Stimulated activated CD4-positive, alpha-beta T cell treated with anti-CD3 and anti-CD28 coated beads, Interleukin-1b, Interleukin-23, amount 100 ng/mL, for 48 hours (primary cell): ENCODE measurements at places on chromosomes 13 and 19.

- DNase-seq = no peak
Measured at GRCh38 chr19:52734331-52734892, 432 bp downstream of the ZNF611 start.

- DNase-seq = peak; percentile 98
Measured at GRCh38 chr19:40750874-40751537, at the start of gene SNRPA. Gene SNRPA, plus strand, starts transcription at chr19:40751203. Its CDS starts 206 bp downstream, at chr19:40751409.

DNA sequence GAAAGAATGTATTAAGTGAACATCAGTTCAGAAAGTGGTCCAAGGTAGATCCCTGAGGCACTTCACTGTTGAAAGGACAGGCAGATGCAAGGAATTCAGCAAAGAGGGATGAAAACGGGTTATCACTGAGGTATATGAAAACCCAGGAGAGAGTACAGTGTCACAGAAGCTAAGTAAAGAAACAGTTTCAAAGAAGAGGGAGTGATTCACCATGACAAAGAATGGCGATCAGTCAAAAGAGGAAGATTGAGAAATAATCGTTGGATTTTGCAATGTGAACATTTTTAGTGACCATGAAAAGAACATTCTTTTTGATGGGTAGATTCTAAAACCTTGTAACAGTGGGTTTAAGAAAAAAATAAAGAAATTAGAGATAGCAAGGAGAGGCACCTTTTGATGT, 99.3 kb downstream of the EPSTI1 start:
- no peak for DNase-seq

GRCh38 chr19:45336696-45337251, 3.8 kb upstream of the KLC3 start:
- DNase-seq = no peak

- DNase-seq = no peak
Measured at GRCh38 chr13:70923863-70924752, 815.9 kb upstream of the KLHL1 start.

GRCh38 chr13:96052656-96053002, 572 bp downstream of the UGGT2 start:
- DNase-seq = no peak

- DNase-seq = no peak
Measured at GRCh38 chr13:47673009-47673850, 327.8 kb downstream of the SUCLA2 start.

DNA sequence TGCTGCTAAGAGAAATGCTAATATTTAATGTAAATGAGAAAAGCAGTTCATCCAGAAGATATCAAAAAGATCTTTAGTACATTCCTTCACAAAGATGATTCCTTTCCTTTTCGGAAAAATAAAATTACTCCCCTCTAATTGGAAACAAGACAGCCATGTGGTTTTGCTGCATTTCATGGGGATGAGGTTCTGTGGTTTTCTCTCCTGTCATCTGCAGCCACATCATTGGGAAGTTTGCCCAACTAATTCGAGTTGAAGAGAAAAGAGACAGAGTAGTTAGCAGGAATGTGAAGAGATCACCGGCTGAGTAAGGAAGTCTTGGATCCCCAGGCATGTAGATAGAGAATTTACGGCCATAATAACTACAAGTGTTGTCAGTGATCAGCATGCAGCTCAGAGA, 122.1 kb downstream of the CYSLTR2 start:
- DNase-seq = no peak

- DNase-seq = no peak
Measured at GRCh38 chr13:97574926-97575325, 141.0 kb downstream of the RAP2A start.

- no peak for DNase-seq
Measured at GRCh38 chr19:39372047-39372802, 18.7 kb downstream of the PAF1 start.

GRCh38 chr13:27973291-27973690, 4.2 kb upstream of the CDX2 start:
- DNase-seq = no peak

- DNase-seq = no peak
Measured at GRCh38 chr19:28864024-28864503, 348.9 kb downstream of the UQCRFS1 start.

DNA sequence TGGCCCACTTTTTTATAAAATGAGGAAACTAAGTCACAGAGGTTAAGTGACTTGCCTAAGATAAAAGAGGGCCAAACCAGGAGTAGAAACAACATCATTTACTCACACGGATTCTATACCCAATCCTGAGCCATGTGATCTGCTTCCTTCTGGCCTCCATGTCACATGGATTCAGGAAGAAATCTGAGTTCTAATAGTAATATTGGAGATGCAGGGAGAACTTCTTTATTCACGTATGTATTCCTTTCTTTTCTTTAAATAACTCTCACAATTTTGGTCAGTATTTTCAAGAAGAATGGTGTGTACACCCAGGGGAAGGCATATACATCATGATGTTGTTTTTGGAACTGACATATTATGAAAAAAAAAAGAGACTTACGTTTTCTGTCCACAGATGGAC, 1.8 kb downstream of the POSTN start:
- DNase-seq = no peak

DNA sequence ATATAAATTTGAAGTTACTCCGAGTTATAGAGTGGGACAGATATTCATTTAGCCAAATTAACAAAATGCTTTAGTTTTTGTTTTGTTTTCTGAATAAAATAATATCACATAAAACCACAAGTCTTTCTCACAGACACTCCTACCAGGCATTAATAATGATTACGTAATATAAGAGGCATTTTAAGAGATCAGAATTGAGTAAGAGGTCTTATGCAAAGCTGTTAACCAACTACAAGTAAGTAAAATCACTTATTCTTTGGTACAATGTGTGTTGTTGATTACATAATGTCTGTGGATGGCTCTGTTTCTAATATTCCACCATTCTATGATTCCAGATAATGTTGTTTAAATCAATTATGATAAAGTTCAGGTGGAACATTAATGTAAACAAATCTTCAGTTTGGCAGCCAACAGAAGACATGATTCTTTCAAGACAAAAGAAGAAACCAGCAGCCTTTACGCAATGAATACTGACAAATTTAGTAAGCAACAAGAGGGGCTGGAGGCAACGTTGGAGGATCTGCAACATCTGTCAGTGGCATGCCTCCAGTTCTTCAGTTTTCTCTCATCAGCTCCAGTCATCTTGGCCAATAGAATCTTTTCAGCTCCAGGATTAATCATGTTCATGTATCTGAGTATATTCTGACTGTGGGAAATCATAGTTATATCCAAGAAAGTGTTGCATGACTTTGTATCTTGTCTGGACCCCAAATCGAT, 403.8 kb downstream of the SLITRK5 start:
- no peak for DNase-seq

- DNase-seq = no peak
Measured at GRCh38 chr19:16623066-16623465, 4.9 kb downstream of the MED26 start.

DNA sequence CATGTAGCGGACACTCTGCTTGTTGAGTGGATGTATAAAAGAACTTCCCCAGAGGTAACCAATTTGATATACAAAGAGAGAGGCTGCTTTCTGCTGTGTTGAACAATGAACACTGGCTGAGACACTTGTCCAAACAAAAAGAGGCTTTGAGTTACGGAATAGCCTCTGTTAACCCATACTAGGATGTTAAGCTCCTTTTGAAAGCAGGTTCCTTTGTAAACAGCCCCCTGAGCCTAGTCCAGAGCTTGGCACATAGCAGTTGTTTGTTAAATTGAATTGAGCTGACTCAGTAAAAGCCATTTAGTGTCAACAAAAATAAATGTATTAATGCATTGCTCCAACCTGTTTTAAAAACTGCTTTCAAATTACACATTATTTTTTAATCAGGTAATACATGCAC, 200.1 kb downstream of the MZT1 start:
- no peak for DNase-seq

GRCh38 chr13:100657881-100658315, 16.7 kb downstream of the TMTC4 start:
- DNase-seq = no peak

DNA sequence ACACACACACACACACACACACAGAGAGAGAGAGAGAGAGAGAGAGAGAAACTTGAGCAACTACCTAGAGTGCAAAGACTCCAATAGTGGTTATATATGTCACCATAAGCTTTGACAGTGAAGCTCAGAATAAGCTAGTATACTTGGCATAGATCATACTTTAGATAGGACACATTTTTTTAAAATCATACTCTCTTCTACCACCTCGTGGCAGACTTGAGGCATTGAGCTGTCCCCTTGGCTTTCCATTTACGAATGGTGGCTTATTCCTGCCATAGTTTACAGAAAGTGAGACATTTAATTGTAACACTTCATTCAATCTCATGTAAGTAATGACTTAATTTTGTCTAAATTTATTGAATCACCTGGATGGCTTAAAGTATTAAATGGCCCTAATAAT, 108.2 kb downstream of the EDNRB start:
- DNase-seq = no peak

DNA sequence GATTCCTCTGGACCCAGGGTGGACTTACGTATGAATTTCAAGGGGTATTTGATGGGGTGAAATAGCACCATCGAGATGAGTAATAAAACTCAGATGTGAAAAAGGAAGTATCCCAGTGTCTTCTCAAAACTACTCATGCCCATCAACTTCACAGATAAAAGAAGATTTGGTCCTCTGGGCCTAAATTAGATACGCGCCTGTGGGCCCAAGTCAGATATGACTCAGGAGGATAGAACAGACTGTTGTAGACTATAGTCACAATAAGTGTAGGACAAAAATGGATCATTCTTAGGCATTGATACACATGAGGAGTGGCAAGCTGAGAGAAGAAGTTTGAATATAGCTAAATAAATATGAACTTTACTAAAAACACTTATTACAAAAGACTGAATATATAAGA, 2438.8 kb downstream of the PCDH9 start:
- DNase-seq = no peak

- no peak for DNase-seq
Measured at GRCh38 chr19:2359992-2360685, at the start of gene TMPRSS9. Gene TMPRSS9, plus strand, starts transcription at chr19:2360265. Its CDS starts 29,521 bp downstream, at chr19:2389786.

- DNase-seq = no peak
Measured at GRCh38 chr13:87537951-87538350, 133.2 kb upstream of the SLITRK5 start.
